ENCODE measurements at places on chromosomes 12 and 14. TPM values are rescaled to one million over a fixed set of nuclear protein-coding genes. Genes with fewer than 3 reads are reported as not detected.

GRCh38 chr14:55221968-55222367 lies 30.6 kb upstream of the DLGAP5 start:
- no peak for DNase-seq

- no peak for DNase-seq
These were observed 1.4 kb upstream of the WSCD2 start for GRCh38 chr12:108127654-108128053.

SERPINA1 gene
- total RNA-seq = 20.3 TPM

DNA sequence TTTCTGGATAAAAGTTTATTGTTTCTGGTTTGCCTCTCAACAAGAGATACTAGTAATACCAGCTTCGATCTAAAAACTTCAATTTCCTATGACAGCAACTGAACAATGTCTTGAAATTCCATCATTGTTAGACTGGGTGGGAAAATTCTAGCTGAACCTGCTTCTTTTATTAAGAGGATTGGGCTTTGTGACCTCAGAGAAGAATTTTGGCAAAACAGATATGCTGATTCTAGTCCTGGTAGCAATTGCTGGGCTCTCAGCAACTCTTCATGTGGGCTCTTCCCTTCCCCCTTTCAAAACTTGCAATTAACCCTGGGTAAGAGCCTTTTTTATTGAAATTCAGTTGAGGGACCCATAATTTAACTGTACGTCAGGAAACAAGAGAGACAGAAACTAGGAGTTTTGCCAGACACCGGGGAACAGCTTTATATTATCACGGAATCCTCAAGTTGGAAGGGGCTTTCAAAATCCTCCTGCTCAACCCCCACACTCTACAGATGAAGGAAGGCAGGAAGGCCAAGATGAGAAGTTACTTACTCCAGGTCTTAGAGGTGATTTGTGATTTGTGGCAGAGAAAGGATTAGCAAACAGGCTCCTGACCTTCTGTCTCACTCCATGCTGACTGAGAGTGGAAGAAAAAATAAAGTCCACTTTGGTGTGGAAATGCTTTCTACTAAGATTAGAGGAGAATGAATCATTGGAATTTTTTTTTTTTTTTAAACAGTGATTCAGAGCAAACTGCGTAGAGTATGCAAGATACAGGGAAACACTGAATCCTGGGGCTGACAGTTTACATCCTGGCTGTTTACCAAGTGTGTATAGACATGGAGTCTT lies 239.0 kb upstream of the ATP2B1 start:
- no peak for DNase-seq

MOK gene
- 2.8 TPM for total RNA-seq

MED13L gene
- 74.5 TPM for total RNA-seq
